ENCODE measurements at places on chromosomes 2 and 18.

DNA sequence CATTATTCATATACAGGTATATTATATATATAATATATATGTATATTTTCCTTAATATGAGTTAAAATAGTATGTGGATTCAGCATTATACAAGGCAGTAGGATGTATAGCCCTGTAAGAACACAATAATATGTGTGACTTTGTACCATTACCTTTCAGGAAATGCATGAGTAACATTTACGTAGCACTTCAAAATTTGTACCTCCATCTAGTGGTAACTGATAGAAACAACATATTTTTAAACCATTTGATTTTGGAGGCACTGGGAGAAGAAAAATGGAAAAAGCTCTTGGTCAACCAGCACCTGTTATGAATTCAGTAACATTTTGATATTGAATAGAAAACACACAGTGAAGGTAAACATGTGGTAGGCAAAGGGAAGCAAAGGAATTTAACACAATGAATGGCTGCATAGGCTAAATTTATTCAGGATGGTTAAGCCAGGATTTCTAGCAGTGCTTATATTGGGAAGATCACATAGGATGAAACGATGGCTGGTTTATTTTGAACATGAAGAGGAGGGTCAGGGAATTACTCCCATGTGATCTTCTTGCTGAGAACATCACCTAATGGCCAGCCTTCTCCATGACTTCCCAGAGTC lies 565.5 kb downstream of the CCDC85A start:
- no peak for DNase-seq

- DNase-seq = no peak
Measured at GRCh38 chr18:38690626-38691025, 1125.0 kb upstream of the CELF4 start.

- no peak for DNase-seq
Measured at GRCh38 chr2:8244639-8245038, 437.2 kb upstream of the ID2 start.

DNA sequence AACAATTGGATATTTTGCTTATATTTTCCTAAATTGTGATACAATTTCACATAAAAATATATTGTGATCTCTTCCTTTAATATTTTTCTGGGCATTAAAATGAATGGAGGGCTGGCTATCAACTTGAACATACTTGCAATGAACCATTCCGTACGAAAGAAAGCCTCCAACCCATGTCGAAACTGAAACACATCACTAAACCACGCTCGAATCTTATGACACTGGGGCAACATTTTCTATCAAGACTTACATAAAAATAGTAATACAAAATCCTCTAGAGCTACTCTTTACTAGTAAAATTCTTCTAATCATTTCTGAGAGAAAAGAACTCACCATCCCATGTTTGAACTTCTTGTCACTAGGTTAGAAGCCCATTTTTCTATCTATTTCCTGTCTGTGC lies 132.8 kb upstream of the DOK6 start:
- DNase-seq = no peak

- DNase-seq = no peak
Measured at GRCh38 chr2:37471994-37472393, 127.6 kb downstream of the QPCT start.

DNA sequence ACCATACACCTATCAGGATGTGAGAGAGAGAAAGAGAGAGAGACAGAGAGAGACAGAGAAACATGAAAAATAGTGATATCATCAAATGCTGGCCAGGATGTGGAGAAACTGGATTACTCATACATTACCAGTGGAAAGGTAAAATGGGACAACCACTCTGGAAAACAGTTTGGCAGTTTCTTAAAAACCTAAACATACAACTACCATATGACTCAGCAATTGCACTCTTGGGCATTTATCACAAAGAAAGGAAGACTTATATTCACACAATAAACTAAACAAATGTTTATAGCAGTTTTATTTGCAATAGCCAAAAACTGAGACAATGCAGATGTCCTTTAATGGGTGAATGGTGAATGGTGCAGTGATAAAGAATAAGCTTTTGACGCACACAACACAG lies 29.1 kb downstream of the SLC4A3 start:
- DNase-seq = no peak
